ENCODE measurements at places on chromosomes 13 and 19.

DNA sequence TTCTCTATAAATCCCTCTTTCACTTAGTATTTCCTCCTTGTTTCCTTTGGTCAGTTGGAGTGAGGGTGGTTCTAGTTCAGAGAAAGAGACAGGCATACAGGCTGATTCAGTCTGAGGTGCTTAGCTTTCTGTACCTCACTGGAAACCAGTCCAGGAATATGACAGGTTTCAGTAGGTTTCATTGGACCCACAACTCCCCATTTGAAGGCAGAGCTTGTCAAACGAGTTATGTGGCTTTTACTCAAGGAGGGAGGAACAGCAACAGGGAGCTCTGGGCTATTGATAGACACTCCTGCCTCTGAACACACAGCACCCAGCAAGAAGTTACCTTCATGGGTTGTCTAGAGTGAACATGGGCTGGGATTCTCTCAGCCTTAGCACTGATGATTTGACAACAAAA, 14.5 kb downstream of the ACTN4 start:
- DNase-seq: no peak

DNA sequence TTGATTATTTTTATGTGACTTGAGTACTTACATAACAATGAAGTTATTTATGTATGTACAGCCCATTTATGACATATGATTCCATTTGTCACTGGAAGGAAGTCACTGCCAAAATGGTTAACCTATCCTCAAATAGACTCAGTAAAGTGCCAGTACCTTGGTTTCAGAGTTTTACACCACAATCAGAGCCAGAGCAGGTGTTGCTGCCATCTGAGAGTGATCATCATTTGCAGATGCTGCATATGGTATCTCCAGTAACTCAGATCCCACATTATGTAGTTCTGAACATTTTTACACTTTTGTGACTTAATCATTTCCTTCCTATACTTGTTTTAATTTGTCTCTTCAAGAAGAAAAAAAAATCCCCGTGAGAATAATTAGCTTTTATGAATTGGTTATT, 313.3 kb downstream of the HS6ST3 start:
- no peak for DNase-seq

DNA sequence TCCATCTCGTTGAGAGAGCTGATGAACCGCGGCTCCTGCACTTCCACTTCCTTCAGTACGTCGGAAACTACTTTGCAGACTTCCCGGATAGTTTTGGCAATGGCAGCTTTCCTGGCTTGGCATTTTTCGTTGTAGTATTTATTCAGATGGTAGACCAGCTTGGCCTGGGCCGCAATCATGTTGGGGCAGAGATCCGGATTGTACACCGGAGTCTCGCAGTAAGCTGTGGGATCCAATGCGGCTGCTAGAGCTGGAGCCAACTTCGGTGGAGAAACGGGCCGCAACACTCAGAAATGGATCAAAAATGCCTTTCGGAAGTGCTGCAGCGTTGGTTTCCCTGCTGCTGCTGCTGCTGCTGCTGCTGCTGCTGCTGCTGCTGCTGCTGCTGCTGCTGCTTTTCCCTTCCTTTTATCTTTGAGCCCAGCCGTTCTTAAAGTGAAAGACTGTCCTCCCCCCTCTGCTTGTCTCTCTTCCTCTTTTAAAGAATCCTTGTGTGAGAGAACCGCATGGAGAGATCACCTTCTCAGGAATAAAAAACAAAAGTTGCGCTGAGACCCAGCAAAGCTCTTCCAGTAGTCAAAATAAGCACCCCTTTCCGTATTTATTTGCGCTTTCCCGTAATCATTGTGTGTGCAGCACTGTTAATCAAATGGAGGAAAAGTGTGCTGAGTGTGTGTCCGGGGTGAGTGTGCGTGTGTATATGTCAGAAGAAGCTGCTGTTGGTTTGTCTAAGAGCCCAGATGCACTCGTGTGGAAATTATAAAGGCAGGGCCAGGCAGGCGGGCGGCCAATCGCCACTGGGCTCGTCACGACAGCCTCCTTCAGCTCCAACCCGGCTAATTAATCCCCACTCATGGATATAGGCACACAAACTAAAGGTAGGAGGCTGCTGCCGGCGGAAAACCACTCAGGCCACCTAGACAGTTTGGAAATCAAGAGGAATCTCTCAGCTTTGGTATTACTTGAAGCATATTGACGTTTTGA, at the start of gene MAB21L1:
Gene MAB21L1, minus strand, starts transcription at position 730 of the 984 bp plus-strand sequence. Its CDS starts 551 bp downstream, at position 179.
- no peak for DNase-seq

GRCh38 chr13:98489446-98490194, 87.3 kb downstream of the STK24 start:
- DNase-seq: no peak

- DNase-seq: no peak
These were observed 92.8 kb upstream of the TPP2 start for GRCh38 chr13:102504002-102504401.

GRCh38 chr13:84903391-84903790, 895.8 kb downstream of the SLITRK6 start:
- no peak for DNase-seq

GRCh38 chr19:56170261-56170660, 5.5 kb upstream of the GALP start:
- DNase-seq: peak; percentile 87

GRCh38 chr19:43623889-43624670, 4.7 kb upstream of the ZNF428 start:
- no peak for DNase-seq

DNA sequence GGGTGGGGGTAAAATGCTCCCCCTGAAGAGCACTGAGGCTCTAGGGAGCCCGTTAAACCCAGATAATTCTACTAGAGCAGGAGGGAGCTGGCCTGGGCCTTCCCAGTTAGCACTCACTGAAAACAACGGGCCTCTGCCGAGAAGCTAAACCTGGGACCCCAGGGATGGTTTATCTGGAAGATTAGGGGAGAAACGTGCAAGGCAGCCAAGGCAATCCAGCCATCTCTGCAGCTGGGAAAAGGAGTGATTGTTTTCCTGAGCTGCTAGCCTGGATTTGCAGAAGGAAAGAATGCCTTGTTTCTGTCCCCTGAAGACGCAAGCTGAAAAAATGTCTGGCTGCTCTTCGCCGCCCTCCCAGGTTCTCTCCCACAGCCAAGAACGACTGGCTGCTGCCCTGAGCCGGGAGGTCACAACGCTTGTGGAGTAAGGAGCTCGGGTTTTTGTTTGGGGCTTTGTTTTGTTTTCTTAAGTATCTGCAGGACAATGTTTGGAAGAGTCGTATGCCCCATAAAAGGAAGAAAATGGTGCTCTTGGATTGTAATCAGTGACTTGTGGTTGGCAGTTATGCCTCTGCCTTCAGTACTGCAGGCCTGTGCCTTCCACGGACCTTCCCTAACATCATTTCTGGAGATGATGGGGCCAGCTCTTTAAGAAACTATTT, 31.5 kb downstream of the COL4A2 start:
- DNase-seq: peak; percentile 75

GRCh38 chr13:111541752-111542529, 221.5 kb downstream of the TEX29 start:
- DNase-seq: no peak

DNA sequence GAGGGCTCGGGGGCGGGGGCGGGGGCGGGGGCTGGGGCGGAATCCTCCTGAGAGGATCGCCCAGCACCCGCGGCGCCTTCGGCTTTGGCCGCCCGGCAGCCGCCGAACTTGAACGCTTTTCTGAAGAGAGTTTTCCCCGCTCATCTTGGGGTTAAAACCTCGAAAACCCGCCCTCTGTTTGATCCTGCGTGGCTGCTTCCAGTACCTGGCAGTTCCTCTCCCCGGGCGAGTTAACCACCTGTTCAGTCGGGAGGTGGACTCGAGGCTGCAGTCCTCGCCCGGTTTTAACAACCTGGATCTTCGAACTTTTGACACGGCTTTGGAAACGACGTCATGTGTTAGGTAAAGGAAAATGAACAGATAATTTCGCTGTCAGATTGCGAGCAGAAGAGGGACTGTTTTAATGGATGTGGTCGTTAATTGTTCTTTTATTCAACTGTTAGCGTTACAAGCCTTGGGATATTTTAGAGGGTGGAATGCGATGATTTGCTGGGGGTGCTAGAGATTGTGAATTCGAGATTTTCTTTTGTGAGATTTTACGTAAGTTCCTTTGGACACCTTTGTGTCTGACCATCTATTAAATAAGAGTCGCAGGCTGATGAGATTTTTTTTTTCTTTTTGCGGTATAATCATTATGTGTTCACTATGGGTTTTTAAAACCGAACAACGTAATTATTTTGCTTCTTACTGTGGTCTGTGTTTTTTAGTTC, 1.0 kb downstream of the FNDC3A start:
- peak; percentile 70 for DNase-seq

- no peak for DNase-seq
These were observed 40.6 kb upstream of the ZNF681 start for GRCh38 chr19:23799321-23799720.

DNA sequence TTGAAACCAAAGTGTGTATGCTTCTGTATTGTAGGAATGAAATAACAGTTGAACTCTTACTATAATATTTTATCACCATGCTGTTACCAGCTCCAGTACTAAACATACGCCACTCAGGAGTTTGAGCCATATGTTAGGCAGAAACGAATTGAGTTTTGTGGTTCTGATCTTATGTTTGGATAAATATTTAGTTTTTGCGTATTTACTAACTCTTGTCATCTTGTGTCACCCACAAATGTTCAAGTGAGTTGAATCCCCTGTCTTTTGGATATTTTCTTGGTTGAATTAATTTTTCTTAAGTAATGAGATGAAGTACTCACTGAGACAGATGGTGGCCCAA, 1.5 kb downstream of the FNDC3A start:
- peak; percentile 48 for DNase-seq

DNA sequence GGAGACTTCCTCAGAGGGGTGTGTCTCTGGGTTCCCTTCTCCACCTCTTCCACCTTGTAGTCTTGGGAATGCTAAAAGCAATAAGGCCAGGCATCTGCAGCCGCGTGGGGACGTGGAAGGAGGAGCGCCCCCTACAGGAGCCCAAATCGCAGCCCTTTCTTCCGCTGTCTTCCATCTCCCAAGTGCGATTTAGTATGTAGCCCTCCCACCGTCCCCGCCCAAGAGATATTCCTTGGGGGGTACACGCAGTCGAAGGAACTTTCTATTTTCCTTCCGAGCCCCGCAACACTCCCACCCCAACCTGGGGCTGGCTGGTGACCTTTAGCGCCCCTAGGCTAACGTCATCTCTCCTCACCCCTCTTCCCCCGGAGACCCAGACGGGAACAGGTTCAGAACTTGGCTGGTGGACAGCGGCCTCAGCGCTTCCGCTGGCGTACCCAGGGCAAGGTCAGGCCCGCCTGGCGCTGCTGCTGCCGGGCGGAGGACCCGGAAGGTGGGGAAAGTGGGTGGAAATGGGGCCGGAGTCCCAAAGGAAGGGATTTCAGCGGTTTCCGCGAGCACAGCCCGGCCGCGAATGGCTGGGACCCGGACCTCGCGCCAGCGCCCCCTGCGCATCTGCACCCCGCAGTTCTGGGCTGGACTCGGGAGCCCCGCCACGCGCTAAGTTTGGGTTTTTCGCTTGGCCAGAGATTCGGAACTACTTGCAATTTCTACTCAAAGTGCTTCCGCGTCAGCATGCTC, 2.1 kb upstream of the PCDH8 start:
- DNase-seq: peak; percentile 28

- DNase-seq: peak; percentile 74
These were observed 303.6 kb upstream of the ZNF507 start for GRCh38 chr19:32041681-32042292.

DNA sequence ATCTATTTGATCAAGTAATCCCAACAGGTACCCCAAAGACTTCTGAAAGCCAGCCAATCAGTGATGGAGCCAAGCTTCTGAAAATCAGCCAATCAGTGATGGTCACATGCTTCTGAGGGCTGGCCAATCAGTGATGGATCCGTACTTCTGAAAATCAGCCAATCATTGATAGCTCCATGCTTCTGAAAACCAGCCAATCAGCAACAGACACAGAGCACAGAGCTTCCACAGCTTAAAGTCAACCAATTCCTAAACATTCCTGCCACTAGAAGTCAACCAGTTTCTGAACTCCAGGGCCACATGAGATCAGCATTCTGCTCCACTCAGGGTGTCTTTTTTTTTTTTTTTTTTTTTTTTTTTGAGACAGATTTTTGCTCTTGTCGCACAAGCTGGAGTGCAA, 8.2 kb upstream of the HSD17B14 start:
- no peak for DNase-seq

DNA sequence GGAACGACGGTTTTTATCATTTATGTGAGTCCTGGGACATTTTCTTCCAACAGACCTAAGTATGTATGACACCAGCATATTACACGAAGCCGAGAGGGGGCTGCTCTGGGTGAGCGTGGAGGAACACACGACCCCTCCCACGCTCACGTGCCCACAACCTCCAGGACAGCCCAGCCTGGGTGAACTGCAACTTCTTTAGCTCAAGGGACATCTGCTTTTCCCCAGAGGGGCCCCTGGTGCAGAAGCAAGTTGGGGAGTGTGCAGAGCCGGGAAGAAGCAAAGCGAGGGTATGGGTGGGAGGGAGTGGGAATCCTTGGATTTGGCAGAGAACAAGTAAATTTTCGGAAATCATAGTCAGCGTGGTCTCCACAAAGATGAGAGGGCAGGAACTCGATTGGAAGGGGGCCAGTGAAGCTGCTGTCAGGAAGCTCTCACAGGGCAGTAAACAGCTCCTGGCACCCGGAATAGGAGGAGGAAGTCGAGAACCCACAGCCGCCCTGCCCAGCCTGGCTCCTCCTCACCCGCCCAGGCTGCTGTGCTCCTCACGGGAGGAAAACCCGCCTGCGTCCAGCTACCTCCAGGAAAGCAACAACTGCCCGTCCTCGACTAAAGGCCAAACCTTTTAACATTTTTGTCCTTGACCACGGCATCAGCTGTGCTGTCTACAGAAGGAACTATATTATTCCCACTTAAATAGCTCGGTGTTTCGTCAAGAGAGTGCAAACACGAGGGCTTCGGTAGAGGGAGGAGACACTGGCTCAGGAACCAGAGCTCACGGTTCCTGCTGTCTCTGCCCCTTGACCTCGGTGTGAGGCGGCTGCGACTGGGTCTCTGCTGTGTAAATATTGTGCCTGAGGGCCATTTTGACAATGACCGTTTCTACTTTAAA, 17.2 kb upstream of the CFAP97D2 start:
- no peak for DNase-seq

GRCh38 chr19:11624069-11624463, 26.8 kb downstream of the ZNF627 start:
- DNase-seq: peak; percentile 46

GRCh38 chr13:94162289-94162688, 317.2 kb downstream of the DCT start:
- no peak for DNase-seq

DNA sequence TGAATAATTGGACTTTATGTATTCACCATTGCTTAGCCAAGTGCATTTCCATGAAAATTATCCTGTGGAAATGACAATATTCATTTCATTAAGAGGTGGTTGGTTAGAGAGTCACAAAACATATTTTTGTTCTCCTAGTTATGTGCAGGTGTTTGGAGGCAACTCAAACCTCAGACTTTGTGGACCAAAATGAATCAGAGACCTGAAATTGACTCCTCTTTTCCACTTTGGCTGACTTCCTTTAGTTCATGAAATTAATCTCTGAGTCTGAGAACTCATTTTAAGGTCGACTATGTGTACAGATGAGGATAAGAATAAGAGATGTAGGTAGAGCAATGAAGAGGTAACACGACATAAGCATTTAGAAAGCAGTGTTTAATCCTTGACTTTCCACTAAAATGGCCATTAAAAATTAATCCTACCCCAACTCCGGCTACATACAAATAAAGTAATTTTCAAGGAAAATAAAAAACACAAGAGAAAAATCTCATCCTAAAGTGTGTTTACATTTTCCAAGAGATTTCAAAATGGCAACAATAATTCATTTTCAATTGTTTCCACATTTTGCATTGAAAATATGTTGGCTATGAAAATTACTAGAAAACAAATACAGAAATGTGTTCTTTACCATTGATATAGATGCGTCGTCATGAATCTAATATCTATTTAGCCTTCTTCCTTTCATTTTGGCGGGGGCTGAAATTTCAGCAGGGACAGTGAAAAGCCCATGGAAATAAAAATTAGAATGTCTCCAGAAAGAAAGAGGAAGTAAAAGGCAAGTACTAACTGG, 185.4 kb upstream of the CSNK1A1L start:
- DNase-seq: no peak

Data from kidney glomerular epithelial cell (primary cell).